ENCODE measurements at places on chromosomes 1 and 21.
A peak's percentile ranks its signal among the peaks of the same experiment; 100 is the strongest.

- DNase-seq: no peak
Measured at GRCh38 chr21:41451753-41452676, 26.0 kb downstream of the MX1 start.

DNA sequence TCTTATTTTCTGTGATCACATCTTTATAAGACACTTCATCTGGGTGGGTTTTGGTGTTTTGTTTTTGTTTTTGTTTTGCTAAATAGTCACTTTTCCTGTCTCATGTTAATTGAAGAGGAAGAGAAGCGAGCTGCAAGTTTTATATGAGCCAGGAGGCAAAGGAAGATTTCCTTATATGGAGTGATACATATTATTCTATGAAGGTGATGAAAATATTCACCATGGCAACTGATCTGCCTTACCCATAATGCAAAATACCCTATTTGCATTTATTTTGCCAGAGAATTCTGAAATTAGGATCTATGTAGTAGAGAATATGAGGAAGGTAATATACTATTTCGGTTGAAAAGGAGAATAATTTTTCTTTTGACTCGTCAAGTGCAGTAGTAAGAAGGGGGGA, 13.9 kb downstream of the CXADR start:
- peak; percentile 43 for DNase-seq

DNA sequence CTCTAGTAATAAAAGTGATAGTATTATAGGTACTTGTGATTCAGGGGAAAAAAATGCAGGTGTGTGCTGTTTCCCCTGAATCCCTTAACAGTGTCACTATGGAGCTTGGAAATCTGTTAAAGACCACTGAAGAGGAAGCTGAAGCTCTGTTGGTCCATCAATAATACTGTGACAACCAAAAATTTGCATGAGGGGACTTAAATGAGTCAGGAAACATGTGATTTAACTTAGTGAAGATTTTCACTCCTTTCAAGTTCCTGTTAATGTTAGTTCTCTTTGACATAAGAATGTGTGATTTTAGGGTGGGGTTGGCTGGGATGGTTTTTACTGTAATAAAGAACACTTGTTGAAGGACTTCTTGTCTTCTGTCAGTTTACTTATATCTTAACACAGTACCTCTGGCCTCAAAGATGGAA, 32.0 kb downstream of the VANGL2 start:
- DNase-seq: no peak

- peak; percentile 34 for DNase-seq
Measured at GRCh38 chr21:41196993-41197392, 29.0 kb downstream of the BACE2 start.

- peak; percentile 96 for DNase-seq
Measured at GRCh38 chr1:112957133-112957812, 1.3 kb upstream of the SLC16A1 start.

- DNase-seq: no peak
Measured at GRCh38 chr1:236307435-236307834, 25.7 kb upstream of the ERO1B start.

DNA sequence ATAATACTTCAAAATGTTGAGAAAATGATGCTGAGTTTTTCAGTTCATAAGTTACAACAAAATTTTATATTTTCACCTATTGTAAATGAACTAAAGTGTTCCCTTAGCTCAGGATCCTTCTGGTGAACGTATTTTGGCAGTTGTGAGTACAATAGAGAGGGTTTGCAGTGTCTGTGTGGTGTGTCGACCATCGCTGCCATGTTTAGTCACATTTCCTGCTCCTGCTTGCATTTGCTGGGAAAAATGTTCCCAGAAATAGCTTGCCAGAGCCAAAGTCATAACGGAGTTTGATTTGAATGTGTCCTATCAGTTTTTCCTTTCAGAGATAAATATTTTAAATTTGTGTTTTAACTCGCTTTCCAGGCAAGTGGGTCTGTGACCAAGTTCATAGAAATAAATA, 117.1 kb upstream of the COL6A1 start:
- DNase-seq: no peak

GRCh38 chr1:85146972-85147359, 53.9 kb downstream of the SYDE2 start:
- peak; percentile 52 for DNase-seq

DNA sequence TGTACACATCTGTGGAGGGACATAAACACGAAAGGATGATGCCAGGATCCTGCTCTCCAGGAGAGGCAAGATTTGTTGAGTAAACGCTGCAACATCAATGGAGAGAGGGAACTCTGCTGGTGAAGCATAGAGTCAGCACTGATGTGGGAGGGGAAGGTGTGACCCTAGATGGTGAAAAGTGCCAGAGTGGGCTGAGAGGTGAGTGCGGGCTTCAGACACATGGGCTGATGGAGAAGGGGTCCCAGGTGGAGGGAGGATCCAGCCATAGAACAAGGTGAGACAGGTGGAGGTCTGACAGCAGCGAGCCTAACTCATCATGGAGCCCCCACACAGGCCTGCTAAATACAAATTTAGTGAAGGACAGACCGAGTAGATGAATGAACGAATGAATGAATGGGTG, 9.7 kb downstream of the RD3 start:
- DNase-seq: no peak

DNA sequence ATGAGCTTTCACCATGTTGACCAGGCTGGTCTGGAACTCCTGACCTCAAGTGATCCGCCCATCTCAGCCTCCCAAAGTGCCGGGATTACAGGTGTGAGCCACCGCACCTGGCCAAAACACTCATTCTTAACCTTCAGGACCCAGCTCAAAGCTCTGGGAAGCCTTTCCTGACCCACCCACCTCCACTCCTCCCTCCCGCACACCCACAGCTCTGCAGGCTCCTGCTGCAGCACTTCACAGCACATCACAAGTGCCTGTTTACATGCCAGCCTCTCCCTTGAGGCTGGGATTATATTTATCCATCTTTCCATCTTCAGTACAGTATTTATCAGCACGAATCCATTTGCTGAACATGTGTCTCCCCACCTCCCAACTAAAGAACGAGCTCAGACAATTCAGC, 14.9 kb downstream of the SLC9A1 start:
- DNase-seq: no peak

GRCh38 chr1:115840605-115841460, at the start of gene NHLH2:
Gene NHLH2 (minus strand): TSS chr1:115841126. CDS start chr1:115838372, 2,754 bp downstream.
- DNase-seq: no peak

DNA sequence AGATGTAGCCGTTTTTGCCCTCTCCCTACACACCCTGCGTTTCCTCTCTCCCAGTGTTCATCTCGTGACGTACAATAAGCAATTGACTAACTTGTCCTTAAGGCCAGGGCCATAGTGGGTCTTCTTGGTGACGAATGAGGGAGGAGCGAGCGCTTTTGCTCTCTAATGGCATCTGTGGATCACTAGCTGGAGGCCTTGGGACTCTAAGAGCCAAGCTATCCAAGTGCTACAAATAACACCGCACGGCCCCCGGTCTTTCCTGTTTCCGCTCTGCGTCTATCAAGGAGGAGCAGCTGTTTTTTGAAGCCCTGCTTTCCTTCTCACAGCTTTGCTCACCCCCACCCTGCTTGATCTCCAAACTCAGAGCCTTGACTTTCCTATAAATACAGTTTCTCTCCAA, 25.2 kb downstream of the EVA1C start:
- DNase-seq: no peak

- DNase-seq: peak; percentile 39
Measured at GRCh38 chr1:201648907-201649721, 110.2 kb downstream of the NAV1 start.

DNA sequence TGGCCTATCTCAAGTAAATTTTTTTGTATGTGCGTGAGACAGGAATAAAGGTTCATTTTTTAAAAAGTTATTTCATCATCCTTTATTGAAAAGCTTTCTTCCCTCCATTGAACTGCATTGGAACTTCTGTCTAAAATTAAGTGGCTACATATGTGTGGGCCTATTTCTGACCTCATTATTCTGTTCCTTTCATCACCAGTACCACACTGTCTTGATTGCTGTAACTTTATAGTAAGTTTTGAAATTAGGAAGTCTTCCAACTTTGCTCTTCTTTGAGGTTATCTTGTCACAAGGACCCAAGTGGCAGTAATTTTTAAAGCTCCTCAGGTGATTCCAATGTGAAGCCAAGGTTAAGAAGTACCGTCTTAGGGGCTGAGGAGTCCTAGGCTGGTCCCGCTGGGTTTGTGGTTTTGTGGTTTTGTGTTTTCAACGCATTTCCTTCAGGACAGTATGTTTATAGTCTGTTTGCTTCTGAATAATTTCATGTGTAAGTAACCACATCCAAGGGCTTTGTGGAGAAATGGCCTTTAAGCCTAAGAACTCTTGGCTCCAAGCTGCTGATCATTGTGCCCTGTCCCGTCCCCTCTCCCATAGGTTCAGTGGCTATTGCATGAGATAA, 12.4 kb upstream of the SCAF4 start:
- DNase-seq: peak; percentile 62

DNA sequence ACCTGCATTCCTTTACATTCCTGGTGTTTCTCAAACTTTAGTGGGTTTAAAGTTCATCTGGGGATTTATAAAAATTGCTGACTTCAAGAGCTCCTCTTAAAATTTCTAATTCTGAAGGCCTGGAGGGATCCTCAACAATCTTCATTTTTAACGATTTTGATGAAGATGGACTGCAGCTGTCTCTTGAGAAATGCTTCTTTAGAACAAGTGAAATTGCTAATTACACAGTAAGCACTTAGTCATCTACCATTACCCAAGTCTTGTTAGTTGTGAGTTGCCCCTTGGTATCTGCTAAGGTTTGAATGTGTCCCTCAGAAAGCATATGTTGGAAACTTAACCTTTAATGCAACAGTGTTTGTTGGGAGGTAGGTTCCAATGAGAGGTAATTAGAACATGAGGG, 163.7 kb downstream of the LTN1 start:
- no peak for DNase-seq

DNA sequence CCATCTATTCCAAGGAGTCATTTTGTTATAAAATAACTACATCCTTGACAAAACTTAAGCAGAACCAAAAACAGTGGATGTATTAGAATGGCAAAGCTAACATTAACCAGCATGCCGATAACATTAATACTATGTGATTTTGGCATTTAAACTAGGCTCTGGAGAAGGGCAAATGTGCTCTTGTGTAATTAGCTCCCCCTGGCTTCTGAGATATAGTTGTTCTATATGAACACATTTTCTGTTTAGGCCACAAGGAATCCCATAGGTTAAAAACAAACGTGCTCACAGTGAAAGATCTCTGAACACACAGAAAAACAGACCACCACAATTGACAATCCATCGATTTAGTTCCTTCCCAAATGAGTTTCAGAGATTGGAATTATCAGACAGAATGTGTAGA, 57.4 kb upstream of the TARS2 start:
- peak; percentile 43 for DNase-seq

DNA sequence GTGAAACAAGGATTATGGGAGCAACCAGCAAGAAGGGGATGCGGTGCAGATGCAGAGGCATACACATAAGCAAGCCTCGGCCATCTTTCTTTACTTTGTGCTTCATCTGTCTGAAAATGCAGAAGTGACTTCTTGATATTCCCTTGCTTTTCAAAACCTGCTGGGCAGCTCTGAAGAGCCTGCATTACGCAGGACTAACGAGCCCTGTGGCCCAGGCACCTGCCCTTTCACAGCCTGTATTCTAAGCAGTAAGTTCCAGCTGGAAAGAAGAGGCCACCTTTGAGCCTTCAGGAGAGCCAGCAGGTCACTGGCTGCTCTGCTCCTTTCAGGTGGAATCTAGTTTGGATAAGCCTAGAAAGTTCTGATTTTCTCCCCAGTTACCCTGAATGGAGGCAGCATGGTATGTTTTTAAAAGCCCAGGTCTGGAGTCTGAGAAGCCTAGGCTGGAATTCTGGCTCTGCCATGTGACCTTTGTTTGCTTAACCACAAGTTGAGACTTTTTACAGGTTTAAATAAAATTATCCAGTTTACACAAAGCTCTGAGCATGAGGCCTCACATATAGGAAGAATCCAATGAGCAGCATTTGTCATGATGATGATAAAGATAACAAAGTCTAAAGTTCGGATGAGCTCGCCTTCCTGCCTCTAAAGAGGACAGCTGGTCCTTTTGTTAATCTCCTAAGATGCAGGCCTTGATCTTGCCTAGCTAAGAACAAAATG, 122.9 kb downstream of the UBR4 start:
- DNase-seq: no peak

- no peak for DNase-seq
Measured at GRCh38 chr1:26401891-26402290, 8.7 kb upstream of the LIN28A start.

- DNase-seq: no peak
Measured at GRCh38 chr1:109131059-109131458, 17.1 kb downstream of the ELAPOR1 start.

DNA sequence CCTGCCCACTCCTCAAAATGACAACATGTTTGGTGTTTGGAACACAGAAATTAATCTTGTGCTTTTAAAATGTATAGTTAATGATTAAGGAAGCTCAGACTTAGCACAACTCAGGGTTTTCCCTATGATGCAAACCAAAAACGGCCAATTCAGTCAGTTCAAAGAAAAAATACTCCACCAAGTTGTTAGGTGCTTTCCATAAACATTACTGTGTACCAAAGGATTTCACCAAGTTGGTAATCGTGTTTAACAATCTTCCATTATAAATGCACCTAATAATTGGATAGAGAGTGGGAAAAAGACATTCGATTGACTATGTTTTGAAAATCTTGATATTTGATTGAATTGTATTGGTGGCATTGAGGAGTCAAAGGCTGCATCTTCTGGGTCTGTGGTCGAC, 33.3 kb upstream of the DUSP10 start:
- DNase-seq: no peak

DNA sequence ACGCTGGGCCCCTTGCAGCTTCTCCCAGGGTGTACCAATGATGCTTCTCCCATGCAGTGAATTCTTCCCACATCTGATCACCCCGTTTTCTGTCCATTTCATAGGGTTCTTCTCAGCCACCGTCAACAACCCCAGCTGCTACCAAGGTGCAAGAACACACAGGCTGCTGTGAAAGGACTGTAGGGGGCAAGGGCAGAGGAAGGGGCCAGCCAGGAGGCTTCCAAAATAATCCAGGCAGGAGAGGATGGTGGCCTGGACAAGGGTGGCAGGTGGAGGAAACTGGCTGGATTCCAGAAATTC, 113.3 kb upstream of the WNT4 start:
- no peak for DNase-seq

DNA sequence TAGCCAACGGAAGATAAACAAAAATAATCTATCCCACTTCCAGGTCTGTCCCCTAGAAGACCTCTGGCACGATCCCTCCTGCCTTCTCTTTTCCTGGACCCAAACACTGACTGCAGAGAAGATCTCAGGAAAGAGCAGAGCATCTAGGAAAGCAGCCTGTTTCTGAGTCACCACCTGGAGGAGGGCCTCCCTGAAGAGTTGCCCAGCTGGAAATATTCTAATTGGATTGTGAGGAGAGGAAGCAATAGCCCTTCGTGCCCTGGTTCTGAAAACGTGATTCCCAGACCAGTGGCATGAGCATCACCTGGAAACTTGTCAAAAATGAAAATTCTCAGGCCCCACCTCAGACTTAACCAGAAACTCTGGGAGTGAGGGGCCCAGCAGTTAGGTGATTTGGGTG, 411.1 kb downstream of the SETD4 start:
- peak; percentile 42 for DNase-seq
